Thymus (tissue), 14 donors: ENCODE measurements at places on chromosomes 1 and 21. TPM values are rescaled to one million over a fixed set of nuclear protein-coding genes. Genes with fewer than 3 reads are reported as not detected.

- no peaks in the 10 kb centered on the region for H3K27me3 ChIP-seq
- H3K36me3 ChIP-seq: no peaks in the 10 kb centered on the region
- DNase-seq: no peak
- H3K27ac ChIP-seq: no peak overlapping the region
Observed at GRCh38 chr1:41742219-41742618, 176.5 kb downstream of the HIVEP3 start.

DNA sequence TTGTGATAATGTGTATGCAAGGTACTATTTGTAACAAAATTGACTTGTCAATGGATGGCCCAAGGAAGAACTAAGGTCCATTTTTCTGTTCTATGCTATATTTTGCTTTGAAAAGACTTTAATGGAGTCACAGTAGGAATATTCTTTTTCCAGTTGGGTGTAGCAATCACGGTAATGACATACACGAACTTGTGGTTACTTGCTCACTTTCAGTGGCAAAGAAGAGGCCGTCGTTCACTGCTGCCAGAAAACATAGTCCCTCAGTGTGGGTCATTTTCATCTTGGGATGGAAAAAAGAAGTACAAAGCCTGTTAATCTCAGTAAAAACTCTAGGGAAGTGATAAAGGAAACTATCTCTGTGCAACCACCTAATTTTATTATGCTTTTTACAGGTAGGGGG lies 47.8 kb upstream of the LAMC2 start:
- H3K27ac ChIP-seq: no peak overlapping the region
- no peaks in the 10 kb centered on the region for H3K4me1 ChIP-seq
- no peak for DNase-seq
- peaks cover 1% of the 10 kb centered on the region for H3K36me3 ChIP-seq
- no peaks in the 10 kb centered on the region for H3K27me3 ChIP-seq

- no peak overlapping the region for H3K27ac ChIP-seq
- no peak overlapping the region for H3K4me3 ChIP-seq
- no peaks in the 10 kb centered on the region for H3K4me1 ChIP-seq
- DNase-seq: no peak
- no peaks in the 10 kb centered on the region for H3K36me3 ChIP-seq
Observed at GRCh38 chr1:198123133-198123532, 33.7 kb upstream of the NEK7 start.

COL11A1 gene
- polyA plus RNA-seq: 0.25 TPM

CD46 gene
- 152 TPM for polyA plus RNA-seq

- no peak overlapping the region for H3K4me3 ChIP-seq
- H3K27me3 ChIP-seq: no peaks in the 10 kb centered on the region
- H3K27ac ChIP-seq: no peak overlapping the region
Observed at GRCh38 chr1:89598450-89599331, 34.2 kb upstream of the LRRC8C start.

DNA sequence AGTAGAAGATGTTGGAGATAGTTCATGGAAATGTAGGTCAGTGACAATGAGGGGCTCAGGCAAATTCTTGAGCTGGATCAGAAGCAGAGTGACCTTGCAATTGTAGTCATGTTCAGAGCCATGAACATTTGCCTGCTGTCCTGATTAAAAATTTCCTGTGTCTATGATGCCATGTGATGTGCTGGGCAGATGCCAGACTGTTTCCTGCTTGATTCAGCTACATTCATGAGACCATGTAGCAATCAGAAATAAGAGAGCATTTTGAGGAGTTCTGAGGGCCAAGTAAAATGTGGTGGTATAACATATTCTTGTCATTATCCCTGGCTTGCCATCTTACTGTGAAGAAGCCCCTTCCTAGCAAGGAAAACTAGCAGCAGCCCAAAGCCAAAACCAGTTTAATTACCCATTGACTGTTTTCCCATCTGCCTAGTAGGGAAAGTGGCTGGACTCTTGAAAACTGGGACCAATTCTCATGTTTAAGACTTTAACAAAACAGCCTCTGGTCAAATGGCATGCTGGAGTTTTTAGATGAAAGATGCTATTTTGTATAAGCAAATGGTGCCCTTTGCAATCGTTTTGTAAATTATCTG lies 118.3 kb downstream of the NOS1AP start:
- H3K36me3 ChIP-seq: no peaks in the 10 kb centered on the region
- no peak overlapping the region for H3K4me3 ChIP-seq
- no peak for DNase-seq
- no peaks in the 10 kb centered on the region for H3K4me1 ChIP-seq
- H3K27me3 ChIP-seq: no peaks in the 10 kb centered on the region
- H3K27ac ChIP-seq: no peak overlapping the region

S100A7 gene
- polyA plus RNA-seq: 247 TPM

DNA sequence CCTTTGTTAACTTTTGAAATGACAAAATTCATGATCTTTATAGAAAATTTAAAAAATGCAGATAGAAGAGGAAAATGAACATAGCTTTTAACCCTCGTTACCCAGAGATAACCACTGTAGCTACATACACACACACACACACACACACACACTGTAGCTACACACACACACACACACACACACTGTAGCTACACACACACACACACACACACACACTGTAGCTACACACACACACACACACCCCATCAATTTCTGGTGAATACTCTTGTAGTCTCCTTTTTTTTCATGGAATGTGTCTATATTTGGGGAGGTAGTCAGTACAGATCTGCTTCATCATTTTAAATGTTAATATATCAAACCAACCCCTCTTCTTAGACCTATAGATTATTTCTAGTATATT lies 58.5 kb downstream of the SH3BGR start:
- no peak for DNase-seq
- no peaks in the 10 kb centered on the region for H3K4me1 ChIP-seq
- H3K36me3 ChIP-seq: no peaks in the 10 kb centered on the region
- no peak overlapping the region for H3K4me3 ChIP-seq
- no peak overlapping the region for H3K27ac ChIP-seq

- no peak for DNase-seq
- no peak overlapping the region for H3K27ac ChIP-seq
- no peaks in the 10 kb centered on the region for H3K4me1 ChIP-seq
- no peak overlapping the region for H3K4me3 ChIP-seq
- peaks cover 53% of the 10 kb centered on the region for H3K27me3 ChIP-seq
Observed at GRCh38 chr1:209672705-209673630, 2.2 kb upstream of the G0S2 start.

KIF17 gene
- 1.0 TPM for polyA plus RNA-seq

C1orf232 gene
- not detected for polyA plus RNA-seq

- no peaks in the 10 kb centered on the region for H3K36me3 ChIP-seq
- no peak overlapping the region for H3K4me3 ChIP-seq
- H3K27ac ChIP-seq: no peak overlapping the region
- no peaks in the 10 kb centered on the region for H3K27me3 ChIP-seq
- peaks cover 4% of the 10 kb centered on the region for H3K4me1 ChIP-seq
Observed at GRCh38 chr1:101522486-101522885, 285.7 kb downstream of the S1PR1 start.

- no peaks in the 10 kb centered on the region for H3K27me3 ChIP-seq
- no peaks in the 10 kb centered on the region for H3K4me1 ChIP-seq
- no peaks in the 10 kb centered on the region for H3K36me3 ChIP-seq
Observed at GRCh38 chr1:65355031-65355712, 45.8 kb downstream of the DNAJC6 start.

GRCh38 chr1:64597113-64597512 lies 127.2 kb downstream of the CACHD1 start:
- DNase-seq: no peak
- no peak overlapping the region for H3K4me3 ChIP-seq
- H3K4me1 ChIP-seq: no peaks in the 10 kb centered on the region
- no peaks in the 10 kb centered on the region for H3K36me3 ChIP-seq
- no peak overlapping the region for H3K27ac ChIP-seq

- no peak overlapping the region for H3K4me3 ChIP-seq
- no peak overlapping the region for H3K27ac ChIP-seq
- peaks cover 19% of the 10 kb centered on the region for H3K4me1 ChIP-seq
- no peak for DNase-seq
- H3K36me3 ChIP-seq: peaks cover 4% of the 10 kb centered on the region
Observed at GRCh38 chr1:236844499-236845271, 49.6 kb downstream of the MTR start.

HPCAL4 gene
- polyA plus RNA-seq: 0.34 TPM

SPATA6 gene
- polyA plus RNA-seq: 5.2 TPM

DNA sequence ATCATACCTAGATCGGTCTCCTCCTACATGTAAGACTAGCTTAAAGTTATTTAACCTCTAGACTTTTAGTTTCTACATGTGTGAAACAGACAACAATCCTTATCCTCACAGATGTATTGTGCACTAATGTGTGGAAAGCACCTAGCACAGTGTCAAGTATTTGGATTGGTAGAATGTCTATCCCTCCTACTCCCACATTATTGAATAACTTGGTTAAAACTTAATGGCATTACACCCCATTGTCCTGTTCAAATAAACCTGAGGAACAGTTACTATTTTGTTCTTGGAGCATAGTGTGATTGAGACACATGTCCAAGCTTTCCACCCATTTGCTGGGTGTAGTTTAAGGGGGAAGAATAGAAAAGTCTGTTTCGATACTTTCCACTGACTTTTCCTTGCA lies 208.8 kb upstream of the JUN start:
- H3K36me3 ChIP-seq: no peaks in the 10 kb centered on the region
- H3K4me1 ChIP-seq: no peaks in the 10 kb centered on the region

DNA sequence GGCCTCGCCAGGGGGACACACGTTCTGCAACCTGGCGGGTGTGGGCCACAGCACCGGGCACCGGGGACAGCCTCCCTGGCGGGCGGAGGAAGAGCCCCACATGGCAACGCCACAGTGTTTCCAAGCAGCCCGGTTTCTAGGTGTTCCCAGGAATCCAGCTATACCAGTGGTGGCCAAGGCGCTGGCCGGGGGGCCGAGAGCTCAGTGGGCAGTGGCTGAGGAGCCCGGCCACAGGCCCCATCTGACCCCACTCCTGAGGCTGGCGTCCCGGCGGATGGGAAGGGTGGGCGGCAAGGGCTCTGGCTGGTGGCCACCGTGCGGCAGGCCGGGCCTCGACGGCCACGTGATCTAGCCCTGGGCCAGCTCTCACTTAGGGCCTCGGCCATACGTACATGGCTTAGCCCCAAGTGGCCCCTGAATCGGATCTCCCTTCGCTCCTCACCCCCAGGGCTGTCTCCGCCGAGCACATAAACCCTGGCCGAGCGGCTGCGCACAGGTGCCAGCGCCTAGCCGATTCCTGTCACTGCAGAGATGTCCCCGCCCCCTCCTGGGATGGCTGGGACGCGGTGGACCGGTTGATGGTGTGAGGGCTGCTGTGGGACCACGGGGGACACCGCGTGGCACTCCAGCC lies 68.7 kb downstream of the MORN1 start:
- H3K36me3 ChIP-seq: no peaks in the 10 kb centered on the region
- H3K27ac ChIP-seq: peak overlapping the region; percentile 46
- no peak for DNase-seq
- no peak overlapping the region for H3K4me3 ChIP-seq
- H3K27me3 ChIP-seq: no peaks in the 10 kb centered on the region
- H3K4me1 ChIP-seq: peaks cover 12% of the 10 kb centered on the region

FAM151A gene
- polyA plus RNA-seq: 1.6 TPM

DNA sequence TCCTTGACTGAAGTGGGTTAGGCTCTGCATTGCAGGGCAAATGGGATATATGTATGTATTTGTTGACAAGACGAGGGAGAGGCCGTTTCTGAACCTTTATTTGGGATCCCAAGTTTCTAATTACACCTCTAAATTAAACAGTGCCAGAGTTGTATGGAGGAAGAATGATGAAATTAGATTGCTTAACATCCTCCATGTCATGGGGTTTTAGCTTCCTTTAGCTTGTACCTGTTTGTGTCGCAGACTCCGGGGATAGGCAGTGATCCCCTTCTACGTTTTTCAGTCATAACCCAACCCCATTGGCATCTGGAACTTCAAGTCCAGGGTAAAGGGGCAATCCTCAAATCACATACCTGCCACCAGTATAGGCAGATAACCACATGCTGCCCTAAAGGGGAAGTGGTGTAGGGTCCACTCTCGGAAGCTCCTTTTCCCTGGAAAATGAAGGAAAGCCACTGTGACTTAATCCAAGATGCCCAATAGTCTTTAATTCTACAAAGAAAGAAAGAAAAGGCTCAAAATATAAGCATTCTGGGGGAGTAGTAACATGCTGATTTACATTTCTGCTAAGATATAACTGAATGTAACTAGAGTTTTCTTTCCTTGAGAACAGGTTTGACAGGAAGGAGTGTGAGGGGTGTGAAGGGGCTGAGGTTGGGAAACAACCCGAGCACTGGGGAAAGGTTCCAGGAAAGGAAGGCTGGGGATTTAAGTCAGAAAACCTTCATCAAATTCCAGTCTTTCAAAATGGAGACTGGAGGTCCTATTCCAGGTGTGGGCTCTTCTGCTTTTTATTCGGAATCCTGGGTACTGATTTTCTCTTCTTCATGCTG lies 77.6 kb downstream of the RGL1 start:
- DNase-seq: no peak
- peaks cover 3% of the 10 kb centered on the region for H3K36me3 ChIP-seq
- no peaks in the 10 kb centered on the region for H3K27me3 ChIP-seq
- no peak overlapping the region for H3K4me3 ChIP-seq
- H3K27ac ChIP-seq: peak overlapping the region; percentile 14

GRCh38 chr1:156929596-156930238 lies 9.3 kb downstream of the LRRC71 start:
- no peak overlapping the region for H3K4me3 ChIP-seq
- DNase-seq: no peak
- H3K36me3 ChIP-seq: no peaks in the 10 kb centered on the region
- H3K27me3 ChIP-seq: peaks cover 31% of the 10 kb centered on the region
- H3K27ac ChIP-seq: no peak overlapping the region
- H3K4me1 ChIP-seq: peaks cover 4% of the 10 kb centered on the region

GRCh38 chr1:171420810-171421209 lies 64.5 kb upstream of the PRRC2C start:
- H3K4me1 ChIP-seq: no peaks in the 10 kb centered on the region
- H3K36me3 ChIP-seq: no peaks in the 10 kb centered on the region
- DNase-seq: no peak
- H3K4me3 ChIP-seq: no peak overlapping the region

TRIM45 gene
- 2.7 TPM for polyA plus RNA-seq

DNA sequence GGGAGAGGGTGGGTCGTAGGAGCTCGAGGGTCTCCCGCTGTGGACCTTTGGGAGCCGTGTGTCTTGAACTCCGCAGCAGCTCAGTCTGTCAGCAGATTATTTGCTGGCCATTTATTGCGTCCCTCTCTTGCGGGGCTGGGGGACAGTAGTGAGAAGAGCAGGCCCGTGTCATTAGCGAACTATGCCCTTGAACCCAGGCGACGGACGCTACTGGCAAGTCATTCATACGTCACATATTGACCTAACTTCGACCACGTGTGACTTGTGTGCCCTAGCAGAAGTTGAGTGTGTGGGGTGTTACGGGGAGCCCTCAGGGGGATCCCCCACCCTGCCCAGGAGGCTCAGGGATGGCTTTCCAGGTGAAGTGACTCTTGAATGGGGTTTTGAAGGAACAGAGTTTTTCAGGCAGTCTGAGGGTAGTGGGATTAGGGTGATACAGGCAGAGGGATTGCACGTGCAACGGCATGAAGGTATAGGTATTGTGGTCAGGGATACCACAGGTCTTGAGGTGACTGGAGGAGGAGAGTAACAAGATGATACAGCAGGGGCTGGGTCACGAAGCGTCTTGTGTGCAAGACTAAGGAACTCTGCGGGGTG lies 13.0 kb downstream of the RCC1 start:
- DNase-seq: no peak
- H3K4me1 ChIP-seq: peaks cover 12% of the 10 kb centered on the region

- DNase-seq: no peak
- H3K27me3 ChIP-seq: no peaks in the 10 kb centered on the region
- peak overlapping the region; percentile 80 for H3K27ac ChIP-seq
- H3K4me3 ChIP-seq: peak overlapping the region; percentile 67
Observed at GRCh38 chr1:151326619-151327222, 495 bp downstream of the PI4KB start.

- DNase-seq: no peak
- no peaks in the 10 kb centered on the region for H3K4me1 ChIP-seq
- no peak overlapping the region for H3K27ac ChIP-seq
- no peak overlapping the region for H3K4me3 ChIP-seq
- H3K36me3 ChIP-seq: no peaks in the 10 kb centered on the region
Observed at GRCh38 chr1:14780271-14780670, 181.8 kb downstream of the KAZN start.
